Activated naive CD4-positive, alpha-beta T cell treated with anti-CD3 and anti-CD28 coated beads, Interleukin-2, amount 10 ng/mL, durations not matched to agents 7 days and 5 days (primary cell): ENCODE measurements at places on chromosomes 4 and X.
A peak's percentile ranks its signal among the peaks of the same experiment; 100 is the strongest.

DNA sequence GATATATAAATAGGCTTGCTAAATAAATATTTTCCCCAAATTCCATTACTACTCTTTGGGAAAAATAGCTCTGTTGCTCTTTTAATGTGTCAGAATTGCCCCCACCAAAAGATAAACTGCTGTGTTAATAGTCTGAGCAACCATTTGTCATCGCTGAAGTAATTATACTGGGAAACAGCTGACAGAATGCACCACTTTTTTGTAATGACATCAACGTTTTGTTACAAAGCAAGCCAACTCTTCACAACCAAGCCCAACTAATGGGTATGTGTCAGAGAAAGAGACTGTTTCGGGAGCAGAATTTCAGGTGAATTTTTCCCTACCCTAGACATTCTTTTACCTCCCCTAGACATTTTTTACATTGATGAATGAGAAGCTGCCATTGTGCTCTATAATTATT lies 405.0 kb upstream of the MAGEB18 start:
- H3K36me3 ChIP-seq: no peaks in the 10 kb centered on the region
- no peaks in the 10 kb centered on the region for H3K4me1 ChIP-seq
- DNase-seq: no peak
- no peak overlapping the region for H3K4me3 ChIP-seq
- no peak overlapping the region for H3K27ac ChIP-seq

DNA sequence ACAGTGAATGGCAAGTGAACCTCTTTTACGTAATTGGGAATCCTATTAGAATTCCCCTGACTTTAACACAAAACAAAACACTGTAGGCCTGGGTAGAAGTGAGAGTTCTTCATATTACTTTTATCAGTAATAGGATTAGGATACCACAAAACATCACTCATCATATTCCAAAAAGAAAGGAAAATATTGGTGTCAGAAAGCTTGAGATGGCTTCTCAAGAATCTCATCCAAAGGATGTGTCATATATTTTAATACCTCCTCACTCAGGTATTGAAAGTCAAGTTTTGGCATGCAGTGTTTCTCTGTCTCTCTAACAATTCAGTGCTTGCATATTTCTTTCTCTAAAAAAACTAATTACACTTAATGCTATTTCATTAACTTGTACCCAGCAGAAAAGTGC lies 173.2 kb downstream of the PDGFC start:
- no peak for DNase-seq
- H3K4me1 ChIP-seq: no peaks in the 10 kb centered on the region
- no peak overlapping the region for H3K4me3 ChIP-seq
- no peak overlapping the region for H3K27ac ChIP-seq
- no peaks in the 10 kb centered on the region for H3K27me3 ChIP-seq

DNA sequence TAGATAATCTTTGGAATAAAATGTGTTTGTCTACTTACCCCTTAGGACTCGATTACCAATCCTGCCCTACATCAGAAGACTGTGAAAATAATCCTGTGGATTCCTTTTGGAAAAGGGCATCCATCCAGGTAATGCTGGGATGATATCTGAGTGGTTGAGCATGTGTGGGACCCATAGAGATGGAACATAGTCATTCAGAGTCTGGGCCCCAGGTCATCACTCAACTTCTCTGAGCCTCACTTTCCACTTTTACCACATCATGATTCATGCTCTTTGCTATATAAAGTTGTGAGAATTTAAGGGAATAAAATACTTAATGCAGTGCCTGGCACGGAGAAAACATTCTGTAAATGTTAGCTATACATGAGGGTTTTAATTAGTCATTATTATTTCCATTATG lies 8.9 kb downstream of the BST1 start:
- no peak for DNase-seq
- H3K4me1 ChIP-seq: no peaks in the 10 kb centered on the region
- no peaks in the 10 kb centered on the region for H3K36me3 ChIP-seq
- no peak overlapping the region for H3K4me3 ChIP-seq
- H3K27me3 ChIP-seq: no peaks in the 10 kb centered on the region

DNA sequence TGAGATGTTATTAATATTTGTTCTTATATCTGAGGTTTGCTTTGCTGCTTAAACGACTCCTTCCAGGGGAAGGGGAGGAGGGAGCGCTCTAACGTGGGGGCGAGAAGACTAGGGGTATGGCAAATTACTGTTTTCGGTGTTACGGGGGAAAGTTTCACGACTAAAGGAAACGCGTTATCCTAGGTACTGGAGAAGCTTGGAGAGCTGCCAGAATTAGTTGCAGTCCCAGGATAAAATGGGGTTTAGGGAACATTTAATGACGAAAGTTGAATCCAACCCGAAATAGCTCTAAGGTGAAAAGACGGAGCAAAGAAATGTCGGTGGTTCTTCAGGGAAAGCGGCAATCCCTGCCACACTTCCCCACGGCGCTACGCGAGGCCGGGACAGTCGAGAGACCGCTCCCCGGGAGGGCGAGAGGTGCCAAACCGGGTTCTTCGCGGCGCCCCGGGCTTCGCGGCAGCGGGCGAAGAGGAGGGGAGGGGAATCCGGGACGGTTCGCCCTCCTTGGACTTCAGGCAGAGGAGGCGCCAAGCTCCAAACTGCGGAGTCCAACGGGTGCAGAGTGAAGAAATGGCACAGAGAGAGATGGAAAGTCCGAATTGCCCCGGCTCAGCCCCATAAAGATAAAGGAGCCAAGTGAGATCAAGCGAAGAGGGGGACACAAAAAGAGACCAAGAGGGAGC lies 724 bp downstream of the THOC2 start:
- H3K27ac ChIP-seq: peak overlapping the region; percentile 91
- H3K36me3 ChIP-seq: peaks cover 9% of the 10 kb centered on the region
- peak; percentile 28 for DNase-seq
- peaks cover 45% of the 10 kb centered on the region for H3K4me1 ChIP-seq

DNA sequence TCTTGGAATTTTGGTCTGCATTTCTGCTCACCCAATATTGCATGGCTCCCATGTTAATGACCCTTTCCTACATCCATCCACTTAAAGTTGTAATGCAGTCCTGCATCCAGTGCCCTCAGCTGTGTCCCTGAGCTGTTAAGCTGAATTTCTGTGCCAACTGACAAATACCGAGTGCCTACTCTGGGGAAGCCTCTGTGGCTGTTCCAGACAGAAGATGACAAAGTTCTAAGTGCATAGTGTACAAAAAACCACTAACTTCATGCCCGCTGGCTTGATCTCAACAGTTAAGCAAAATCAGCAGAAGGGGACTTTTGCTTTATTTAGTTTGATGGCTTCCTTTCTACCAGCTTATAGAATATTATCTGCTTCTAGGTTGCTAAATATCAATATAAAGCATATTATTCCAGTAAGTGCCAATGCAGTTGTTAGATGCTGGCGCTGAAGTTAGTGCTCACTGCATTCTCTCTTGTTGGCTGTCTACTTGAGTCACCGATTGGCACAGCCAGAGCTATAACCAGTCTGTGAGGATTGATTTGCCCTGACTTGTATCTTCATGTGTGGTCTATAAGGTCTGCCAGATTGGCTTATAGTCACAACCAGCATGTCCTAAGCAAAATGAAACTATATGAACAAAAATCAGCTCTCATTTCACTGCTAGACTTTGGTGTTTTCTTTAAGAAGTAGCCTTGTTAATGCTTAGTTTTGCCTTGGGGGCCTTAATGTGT lies 98.9 kb downstream of the KLHL8 start:
- H3K4me1 ChIP-seq: peaks cover 7% of the 10 kb centered on the region
- peak overlapping the region; percentile 49 for H3K27ac ChIP-seq
- peaks cover 55% of the 10 kb centered on the region for H3K36me3 ChIP-seq
- no peak for DNase-seq

- H3K27ac ChIP-seq: peak overlapping the region; percentile 42
- H3K27me3 ChIP-seq: no peaks in the 10 kb centered on the region
- peaks cover 30% of the 10 kb centered on the region for H3K4me1 ChIP-seq
- H3K4me3 ChIP-seq: no peak overlapping the region
- H3K36me3 ChIP-seq: peaks cover 11% of the 10 kb centered on the region
These were observed 38.1 kb upstream of the GJB1 start for GRCh38 chrX:71184803-71185495.

DNA sequence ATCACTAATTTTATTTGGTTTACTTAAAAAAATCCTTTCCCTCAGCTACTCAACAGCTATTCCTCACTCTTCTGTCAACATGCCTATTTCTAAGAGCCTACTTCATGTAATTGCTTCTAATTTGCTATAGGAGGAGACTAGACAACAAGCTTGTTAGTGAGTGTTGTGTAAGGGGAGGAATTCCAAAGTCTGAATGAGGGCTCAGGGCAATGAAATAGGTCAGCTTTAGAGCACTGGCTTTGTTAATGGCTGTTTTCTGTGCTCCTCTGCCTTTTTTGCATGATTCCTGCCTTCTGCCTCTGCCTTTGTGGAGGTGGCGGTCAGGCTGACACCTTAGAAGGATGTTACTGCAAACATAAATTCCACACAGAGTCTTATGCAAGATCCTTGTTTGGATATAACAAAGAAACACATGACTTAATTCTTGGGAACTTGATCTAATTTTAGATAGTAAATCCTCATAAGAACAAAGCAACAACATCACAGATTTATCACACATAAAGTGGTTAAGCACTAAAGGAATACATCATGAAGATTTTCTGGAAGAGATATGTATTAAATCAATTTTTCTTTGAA lies 15.0 kb upstream of the PAGE1 start:
- no peak overlapping the region for H3K27ac ChIP-seq
- H3K27me3 ChIP-seq: peaks cover 19% of the 10 kb centered on the region
- H3K4me3 ChIP-seq: no peak overlapping the region

GRCh38 chrX:153992180-153992579 lies 19.6 kb downstream of the TMEM187 start:
- H3K27ac ChIP-seq: no peak overlapping the region
- H3K4me1 ChIP-seq: peaks cover 23% of the 10 kb centered on the region
- H3K27me3 ChIP-seq: no peaks in the 10 kb centered on the region
- no peak overlapping the region for H3K4me3 ChIP-seq
- DNase-seq: no peak

DNA sequence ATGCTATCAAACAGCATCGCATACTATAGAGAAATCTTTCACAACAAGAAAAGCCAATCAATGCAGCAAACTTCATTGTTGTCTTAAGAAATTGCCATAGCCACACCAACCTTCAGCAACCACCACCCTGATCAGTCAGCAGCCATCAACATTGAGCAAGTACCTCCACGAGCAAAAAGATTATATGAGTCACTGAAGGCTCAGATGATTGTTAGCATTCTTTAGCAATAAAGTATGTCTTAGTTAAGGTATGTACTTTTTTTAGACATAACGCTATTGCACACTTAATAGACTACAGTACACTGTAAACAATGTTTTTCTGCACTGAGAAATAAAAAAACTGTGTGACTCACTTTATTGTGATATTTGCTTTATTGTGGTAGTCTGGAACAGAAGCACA lies 37.8 kb upstream of the FUNDC1 start:
- no peak overlapping the region for H3K27ac ChIP-seq
- H3K27me3 ChIP-seq: no peaks in the 10 kb centered on the region
- no peaks in the 10 kb centered on the region for H3K4me1 ChIP-seq
- H3K4me3 ChIP-seq: no peak overlapping the region
- no peak for DNase-seq
- H3K36me3 ChIP-seq: no peaks in the 10 kb centered on the region

GRCh38 chr4:56657128-56657527 lies 24.0 kb downstream of the HOPX start:
- H3K27ac ChIP-seq: no peak overlapping the region
- H3K4me1 ChIP-seq: peaks cover 47% of the 10 kb centered on the region
- peaks cover 54% of the 10 kb centered on the region for H3K27me3 ChIP-seq
- DNase-seq: no peak
- peak overlapping the region; percentile 64 for H3K4me3 ChIP-seq
- H3K36me3 ChIP-seq: peaks cover 5% of the 10 kb centered on the region

DNA sequence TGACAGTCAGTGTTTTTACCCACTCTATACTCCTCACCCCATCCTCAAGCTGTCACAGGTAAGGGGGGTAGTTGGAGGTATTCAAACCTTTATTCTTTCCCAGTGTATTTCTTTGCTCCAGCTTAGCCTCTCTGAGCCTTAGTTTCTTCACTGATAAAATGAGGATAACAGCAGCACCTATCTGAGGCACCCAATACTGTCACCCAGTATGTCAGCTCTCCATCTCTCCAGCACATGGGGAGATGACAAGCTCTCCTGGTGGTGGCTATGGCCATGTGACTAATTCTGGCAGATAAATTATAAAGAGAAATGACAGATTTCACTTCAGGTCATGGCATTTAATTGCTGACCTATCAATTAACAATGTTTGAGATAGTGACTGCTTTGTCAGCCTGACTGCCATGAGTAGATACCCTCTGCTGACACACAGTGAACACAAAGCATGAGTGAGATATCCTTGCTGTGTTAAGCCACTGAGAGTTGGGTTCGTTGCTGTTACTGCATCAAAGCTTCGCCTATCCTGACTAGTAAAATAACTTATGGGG lies 176.4 kb upstream of the TBC1D9 start:
- no peak for DNase-seq
- H3K27me3 ChIP-seq: peaks cover 11% of the 10 kb centered on the region
- no peaks in the 10 kb centered on the region for H3K4me1 ChIP-seq
- H3K27ac ChIP-seq: no peak overlapping the region

- H3K27ac ChIP-seq: no peak overlapping the region
- H3K36me3 ChIP-seq: no peaks in the 10 kb centered on the region
- no peaks in the 10 kb centered on the region for H3K27me3 ChIP-seq
- no peak overlapping the region for H3K4me3 ChIP-seq
- no peak for DNase-seq
These were observed 16.5 kb downstream of the HS3ST1 start for GRCh38 chr4:11412211-11412610.

DNA sequence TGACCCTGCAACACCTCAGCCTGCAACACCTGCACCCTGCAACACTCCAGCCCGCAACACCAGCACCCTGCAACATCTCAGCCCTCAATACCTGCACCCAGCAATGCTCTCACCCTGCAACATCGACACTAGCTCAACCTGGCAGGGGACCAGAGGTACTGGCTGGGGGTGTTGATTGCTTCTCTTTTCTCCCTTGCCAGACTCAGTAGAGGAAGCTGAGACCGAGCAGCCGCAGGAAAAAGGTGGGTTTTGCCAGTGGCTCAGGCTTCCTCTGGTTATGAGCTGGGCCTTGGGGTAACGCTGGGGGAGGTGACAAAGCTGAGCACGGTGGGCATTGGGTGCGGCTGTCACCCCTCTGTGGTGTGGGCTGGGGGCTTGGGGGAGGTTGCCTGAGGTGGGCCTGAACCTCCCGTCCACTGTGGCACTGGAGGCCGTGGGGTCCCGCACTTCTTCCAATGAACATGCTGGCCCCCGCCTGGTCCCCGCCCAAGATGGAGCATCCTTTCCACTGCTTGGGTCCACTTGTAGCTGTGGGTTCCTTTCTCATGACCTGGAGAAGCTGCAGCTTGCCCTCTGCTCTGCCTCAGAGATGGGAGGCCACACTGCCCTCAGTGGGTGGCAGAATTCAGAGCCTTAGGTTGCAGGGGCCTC lies 26.0 kb downstream of the SH3TC1 start:
- no peak overlapping the region for H3K27ac ChIP-seq
- H3K4me1 ChIP-seq: peaks cover 51% of the 10 kb centered on the region
- peaks cover 13% of the 10 kb centered on the region for H3K36me3 ChIP-seq
- DNase-seq: no peak
- H3K27me3 ChIP-seq: peaks cover 4% of the 10 kb centered on the region

GRCh38 chr4:138090918-138091676 lies 151.1 kb downstream of the SLC7A11 start:
- H3K4me3 ChIP-seq: no peak overlapping the region
- H3K4me1 ChIP-seq: no peaks in the 10 kb centered on the region
- no peak overlapping the region for H3K27ac ChIP-seq
- H3K36me3 ChIP-seq: no peaks in the 10 kb centered on the region
- H3K27me3 ChIP-seq: no peaks in the 10 kb centered on the region
- no peak for DNase-seq
